ENCODE measurements at places on chromosomes 7 and 10.

DNA sequence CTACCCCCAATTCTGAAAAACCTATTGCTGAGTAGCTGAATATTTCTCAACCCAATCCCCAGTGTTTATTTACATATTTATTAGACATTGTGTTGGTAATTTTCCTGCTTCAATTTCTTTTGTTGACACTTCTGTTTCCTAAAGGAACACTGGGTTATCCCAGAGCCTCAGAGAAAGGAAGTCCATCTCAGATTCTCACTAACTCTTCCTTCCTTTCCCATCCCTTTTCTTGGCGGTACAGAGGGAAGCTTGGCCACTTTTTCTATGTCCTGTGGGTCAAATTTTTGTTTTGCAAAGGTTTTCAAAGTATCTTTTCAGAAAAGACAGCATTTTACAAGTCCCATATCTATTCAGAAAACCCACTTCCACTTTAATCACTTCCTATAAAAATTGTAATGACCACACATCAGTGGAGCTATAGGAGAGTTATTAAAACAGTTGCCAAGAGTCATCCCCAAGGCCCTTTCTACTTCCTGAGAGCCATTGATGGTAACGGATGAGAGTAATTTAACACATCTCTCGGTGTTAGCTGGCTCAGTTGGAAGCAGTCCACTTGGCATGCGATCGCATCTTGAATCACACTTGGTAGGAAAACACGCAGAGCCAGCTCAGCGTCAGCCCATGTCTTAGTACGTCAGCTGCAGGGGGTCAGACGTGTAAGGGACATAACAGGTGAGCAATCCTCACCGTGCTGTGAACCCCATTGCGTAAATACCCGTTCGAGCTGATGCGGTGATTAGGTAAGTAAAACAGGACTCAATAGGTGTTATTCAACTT, 231.1 kb upstream of the ADARB2 start:
- DNase-seq = no peak

- DNase-seq = no peak
Observed at GRCh38 chr7:36827726-36828703, 103.7 kb upstream of the AOAH start.

DNA sequence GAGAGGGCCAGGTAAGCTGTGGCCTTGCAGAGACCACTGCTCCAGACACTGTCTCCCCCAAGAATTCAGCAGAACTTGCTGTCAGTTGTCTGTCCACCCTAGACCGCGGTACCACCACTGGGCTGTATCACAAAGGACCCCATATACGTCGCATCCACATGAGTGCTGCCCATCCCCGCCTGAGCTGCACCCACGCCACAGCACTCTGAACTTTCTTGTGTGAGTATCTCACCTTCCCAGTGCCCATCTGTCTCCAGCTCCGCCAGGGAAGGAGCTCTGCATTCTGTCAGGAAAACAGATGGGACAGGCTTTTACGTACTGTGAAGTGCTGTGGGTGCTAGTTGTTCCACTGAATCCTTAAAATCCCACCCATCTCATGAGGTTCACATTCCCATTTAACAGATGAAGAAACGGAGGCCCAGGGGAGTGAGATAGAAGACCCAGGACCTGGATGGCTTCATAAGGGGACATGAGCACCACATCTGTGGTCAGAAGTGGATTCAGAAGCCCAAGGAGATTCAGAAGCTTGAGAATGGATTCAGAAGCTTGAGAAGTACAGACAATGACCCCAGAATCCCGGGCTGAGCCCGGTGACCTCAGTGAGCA, 102.5 kb upstream of the ZMIZ1 start:
- DNase-seq = no peak

DNA sequence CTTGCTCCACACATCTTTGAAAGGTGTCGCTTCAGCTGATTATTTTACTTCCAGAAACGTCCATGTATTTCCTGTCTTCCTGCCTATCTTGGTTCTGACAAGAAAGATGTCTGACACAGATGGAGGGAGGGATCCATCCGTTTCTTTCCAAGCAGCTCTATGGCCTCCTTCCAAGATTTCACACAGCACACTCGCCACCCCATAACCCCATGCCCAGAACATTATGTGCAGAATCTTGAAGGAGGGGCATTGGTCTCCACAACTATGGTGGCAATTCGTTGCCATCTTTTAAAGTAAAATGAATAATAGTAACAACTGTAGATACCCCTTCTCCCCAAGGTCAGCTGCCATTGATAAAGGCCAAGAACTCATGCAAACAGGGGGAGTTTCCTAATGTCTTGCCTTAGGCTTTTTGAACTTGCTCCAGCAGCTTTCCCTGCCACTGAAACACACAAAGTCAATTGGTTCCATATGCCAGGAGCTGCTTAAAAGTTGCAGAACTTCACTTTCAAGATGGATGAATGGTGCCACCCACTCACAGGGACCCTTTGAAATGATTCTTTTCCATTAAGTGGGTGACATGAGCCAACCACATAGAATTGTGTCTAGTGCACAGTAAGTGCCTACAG, 60.0 kb downstream of the VSTM4 start:
- no peak for DNase-seq

- peak; percentile 66 for DNase-seq
Observed at GRCh38 chr10:95445837-95446486, 115.2 kb downstream of the SORBS1 start.

GRCh38 chr7:121544238-121544637, 148.1 kb upstream of the FAM3C start:
- no peak for DNase-seq

- no peak for DNase-seq
Observed at GRCh38 chr7:22066522-22066921, 120.8 kb upstream of the CDCA7L start.

GRCh38 chr7:48147078-48147591, 24.1 kb upstream of the ABCA13 start:
- no peak for DNase-seq

DNA sequence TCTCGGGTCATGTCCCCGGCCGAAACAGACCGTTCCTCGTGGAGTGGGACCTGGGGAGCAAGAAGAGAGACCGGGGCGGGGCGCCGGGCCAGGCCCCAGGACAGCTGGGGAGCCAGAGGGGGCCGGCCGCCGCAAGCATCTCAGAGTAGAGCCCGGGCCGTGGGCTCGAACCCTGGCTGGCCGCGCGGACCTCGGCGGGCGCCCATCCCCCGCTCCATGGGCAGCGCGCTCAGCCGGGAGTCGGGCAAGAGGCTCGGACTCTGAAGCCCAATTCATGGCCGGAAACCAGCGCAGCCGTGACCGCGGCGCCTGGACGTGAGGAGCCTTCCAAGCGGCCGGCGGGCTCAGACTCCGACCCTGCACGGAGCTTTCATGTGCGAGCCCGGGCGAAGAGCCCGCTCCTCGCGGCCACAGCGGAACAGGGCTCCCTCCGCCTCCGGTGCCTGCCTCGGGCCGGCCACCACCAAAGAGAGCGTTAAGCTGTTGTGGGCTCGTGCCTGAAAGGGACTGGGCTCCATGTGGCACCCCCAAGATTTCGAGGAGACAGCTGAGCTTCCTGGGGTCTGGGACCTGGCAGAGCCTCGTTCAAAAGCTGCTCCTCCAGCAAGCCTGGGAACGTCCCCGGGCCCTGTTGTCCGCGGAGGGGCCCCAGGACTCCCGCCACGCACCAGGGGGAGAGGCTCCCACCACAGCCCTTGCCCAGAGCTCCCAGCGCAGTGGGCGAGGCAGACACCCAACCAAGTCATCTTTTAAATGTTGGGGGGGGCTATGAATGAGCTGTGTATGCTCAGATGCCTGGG, 757 bp upstream of the GRID1 start:
- peak; percentile 74 for DNase-seq

GRCh38 chr10:70902661-70903261, 14.4 kb upstream of the PCBD1 start:
- no peak for DNase-seq

All from globus pallidus (tissue), 1 donor.